ENCODE measurements at places on chromosomes 4 and X.
A peak's percentile ranks its signal among the peaks of the same experiment; 100 is the strongest.

GRCh38 chr4:149835280-149835679 lies 19.6 kb upstream of the IQCM start:
- no peak for DNase-seq

DNA sequence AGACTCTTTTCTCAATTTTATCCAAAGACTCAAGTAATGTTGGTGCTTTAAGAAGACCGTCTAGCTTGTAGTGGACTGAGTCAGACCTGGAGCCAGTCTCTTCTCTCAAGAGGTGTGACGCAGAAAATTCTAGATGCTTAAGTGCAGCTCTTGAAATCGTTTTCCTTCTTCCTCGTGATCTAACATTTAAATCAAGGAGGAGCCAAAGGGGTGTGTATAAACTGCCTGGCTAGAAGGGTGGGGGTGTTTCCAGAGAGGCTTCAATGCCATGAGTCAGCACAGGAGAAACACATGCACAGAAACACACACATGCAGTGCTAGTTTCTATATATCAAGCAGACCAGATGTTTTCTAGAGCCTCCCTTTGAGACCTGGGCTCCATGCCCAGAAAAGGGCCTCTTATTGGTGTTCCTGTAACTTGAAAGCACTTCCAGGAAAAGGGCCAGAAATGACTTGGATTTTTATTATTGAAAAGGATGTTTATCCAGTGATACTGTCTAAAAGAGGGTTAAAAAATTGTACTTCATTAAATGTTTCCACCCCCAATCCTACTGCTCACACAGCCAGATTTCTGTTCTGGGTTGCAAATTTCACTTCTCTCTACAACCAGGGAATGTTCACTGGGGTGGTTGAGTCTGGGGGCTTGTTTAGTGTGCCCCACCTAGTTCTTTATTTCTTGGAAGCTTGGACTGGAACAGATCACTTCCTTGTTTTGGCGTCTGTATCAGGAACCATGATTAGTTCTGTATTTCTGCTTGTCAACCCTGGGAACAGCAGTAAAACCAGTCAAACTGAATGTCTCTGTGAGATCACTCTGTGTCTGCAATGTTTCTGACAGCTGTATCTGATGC lies at the start of gene CLIC2:
Gene CLIC2 (minus strand): TSS at position 129 of the 851 bp plus-strand sequence. CDS start 187 bp downstream, outside the sequence.
- DNase-seq, result no peak

- DNase-seq, result no peak
Observed at GRCh38 chr4:159545556-159545955, 442.7 kb downstream of the RAPGEF2 start.

DNA sequence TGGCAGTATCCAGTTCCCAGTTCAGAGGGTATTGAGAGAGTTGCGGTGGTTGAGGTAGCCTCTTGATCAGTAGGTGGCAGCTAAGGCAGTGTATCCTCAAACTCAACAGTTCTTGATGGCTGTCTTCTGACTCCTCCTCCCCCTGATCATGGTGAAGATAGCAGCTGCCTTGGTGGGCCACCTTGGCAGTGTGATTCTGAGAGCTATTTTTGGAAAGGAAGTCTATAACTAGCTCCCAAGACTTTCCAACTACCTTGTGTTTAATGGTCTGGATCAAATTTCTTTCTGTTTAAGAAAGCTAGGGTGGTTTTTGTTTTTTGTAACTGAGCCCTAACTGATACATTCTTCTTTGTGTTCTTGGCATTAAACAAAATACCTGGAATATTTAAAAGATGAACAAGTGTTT lies 10.5 kb upstream of the TBC1D19 start:
- no peak for DNase-seq

DNA sequence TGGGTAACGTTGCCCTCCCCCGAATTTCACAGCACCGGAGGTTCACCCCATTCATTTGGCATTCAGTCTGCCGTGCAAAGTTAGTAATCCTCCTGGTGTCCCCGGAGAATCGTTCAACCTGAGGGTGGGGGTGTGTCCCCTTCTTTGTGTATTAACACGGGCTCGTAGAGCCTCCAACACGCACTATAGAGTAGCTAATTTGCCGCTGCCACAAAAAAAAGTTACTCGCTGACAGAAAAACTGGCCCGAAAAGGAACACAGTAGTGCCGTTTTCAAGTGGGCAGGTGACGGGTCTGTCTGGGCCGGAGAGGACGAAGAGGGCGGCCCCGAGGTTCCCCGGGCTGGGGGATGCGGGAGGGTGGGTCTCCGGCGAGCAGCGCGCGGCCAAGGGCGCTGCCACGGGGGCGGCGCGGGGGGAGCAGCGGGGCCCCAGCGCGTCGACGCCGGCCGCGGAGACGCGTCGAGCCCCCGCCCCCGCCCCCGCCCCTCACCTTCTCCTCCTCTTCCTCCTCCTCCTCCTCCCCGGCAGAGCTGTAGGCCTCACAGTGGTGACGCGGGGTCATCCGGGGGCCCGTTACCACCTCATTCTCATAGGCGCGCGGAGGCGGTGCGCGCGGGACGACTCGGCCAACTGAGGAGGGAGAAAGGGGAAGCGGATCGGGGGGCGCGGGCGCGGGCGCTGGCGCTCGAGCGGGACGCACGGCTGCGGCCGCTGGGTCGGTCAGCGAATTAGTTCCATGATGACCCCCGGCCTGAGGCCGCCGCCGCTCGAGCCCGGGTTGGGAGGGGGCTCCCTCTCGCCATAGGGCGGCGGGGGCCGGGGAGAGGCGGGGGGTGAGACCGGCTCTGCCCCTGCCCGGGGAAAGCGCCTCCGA lies 571 bp downstream of the CCNI start:
- peak; percentile 55 for DNase-seq

GRCh38 chr4:82718162-82718940 lies 80.2 kb downstream of the SCD5 start:
- DNase-seq, result no peak

DNA sequence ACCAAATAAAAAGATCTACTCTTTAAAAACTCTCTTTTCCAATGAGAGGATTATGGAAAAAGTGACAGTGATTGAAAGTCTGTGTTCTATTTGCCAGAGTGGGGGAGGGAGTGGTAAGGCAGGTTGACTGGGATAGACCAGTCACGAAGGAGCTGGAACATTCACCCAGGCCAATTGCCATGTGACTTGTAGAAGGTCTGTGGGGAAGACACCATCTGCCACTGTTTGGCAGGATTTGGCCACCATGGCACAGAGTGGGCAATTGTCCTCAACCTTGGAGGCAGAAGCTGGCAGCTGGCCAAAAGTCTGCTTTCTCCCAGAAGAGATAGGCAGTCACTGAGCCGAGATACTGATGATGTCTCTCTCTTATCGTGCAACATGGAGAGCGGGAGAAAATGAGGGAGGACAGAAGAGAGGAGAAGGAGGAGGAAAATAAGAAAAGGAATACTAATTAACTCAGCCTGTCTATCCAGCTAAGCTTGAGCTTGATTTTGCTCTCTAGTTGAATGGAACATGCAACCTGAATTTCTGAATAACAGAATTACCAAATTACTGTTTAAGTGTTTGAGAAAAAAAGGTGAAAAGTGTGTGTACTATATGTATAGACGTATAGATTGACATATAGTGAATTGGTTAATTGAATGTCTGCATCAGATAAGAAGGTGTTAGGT lies 267.1 kb downstream of the ARHGAP24 start:
- no peak for DNase-seq

- DNase-seq, result no peak
Observed at GRCh38 chr4:14465507-14465906, 536.8 kb upstream of the CPEB2 start.

GRCh38 chr4:96131186-96131585 lies 291.3 kb downstream of the PDHA2 start:
- no peak for DNase-seq

GRCh38 chrX:8586953-8587352 lies 122.3 kb downstream of the VCX3B start:
- DNase-seq, result no peak

DNA sequence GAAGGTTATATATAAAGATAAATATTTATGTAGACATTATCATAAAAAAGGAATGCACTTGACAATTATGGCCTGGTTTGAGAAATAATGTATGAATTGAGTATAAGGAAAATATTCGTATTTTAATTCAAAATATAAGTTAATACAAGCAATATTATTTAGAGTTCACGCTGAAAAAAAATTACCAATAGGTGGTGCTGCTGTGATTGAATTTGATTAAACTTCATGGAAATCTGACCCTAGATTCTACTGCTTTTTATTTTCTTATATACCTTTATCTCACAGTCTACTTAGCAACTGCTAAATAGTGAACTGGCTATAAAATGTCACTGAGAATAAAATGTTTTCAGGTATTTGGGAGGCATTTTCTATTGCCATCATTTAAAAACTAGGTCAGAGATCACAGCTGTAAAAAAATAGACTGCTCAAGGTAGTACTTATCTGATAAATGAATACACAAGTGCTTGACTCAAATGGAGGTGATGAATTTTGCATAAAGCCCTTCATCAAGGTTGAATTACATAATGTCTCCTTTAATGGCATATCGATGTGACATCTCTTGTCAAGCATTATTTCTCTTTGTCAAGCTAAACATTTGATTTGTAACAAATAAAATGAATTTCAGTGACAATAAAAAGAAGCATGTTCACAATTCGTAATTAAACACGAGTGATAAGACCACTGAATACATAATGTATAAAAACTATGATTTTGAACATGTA lies 1638.8 kb upstream of the PCDH7 start:
- no peak for DNase-seq

DNA sequence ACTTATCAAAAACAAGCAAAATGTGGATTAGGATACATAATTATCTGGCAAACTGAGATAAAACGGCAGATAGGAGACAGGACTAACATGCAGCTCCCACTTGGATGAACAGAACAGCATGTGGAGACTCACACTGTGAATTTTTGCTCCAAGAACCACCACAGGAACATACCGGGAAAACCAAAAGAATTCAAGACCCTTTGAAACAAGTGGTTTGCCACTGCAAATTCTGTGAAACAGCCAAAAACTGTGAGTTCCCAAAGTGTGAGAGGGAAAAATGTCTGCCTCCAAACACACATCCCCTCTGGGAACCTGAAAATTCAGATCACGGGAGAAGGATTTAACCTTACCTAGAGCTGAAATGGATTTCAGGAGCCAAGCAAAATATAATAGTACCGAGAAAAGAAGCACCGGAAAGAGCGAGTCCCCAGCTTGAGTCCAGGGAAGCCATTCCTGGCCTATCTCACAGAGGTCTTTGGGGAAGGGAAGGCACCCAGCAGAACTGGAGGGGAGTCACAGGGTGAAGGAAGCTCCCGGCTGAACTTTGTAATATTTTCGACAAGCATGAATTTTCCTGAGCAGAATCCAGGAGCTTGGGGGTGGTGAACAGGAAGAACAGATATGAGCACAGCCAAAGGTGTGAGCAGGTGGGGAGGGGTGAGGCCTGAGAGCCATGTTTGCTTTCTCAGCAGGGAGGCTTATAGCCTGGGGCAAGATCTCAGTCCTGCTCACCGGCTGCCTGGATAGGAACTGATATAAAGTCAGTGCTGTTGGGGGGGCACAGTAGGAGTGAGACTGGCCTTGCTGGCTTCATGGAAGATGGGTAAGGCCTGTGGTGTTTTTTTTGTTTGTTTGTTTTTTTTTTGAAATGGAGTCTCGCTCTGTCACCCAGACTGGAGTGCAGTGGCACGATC lies 23.9 kb downstream of the MANBA start:
- no peak for DNase-seq

DNA sequence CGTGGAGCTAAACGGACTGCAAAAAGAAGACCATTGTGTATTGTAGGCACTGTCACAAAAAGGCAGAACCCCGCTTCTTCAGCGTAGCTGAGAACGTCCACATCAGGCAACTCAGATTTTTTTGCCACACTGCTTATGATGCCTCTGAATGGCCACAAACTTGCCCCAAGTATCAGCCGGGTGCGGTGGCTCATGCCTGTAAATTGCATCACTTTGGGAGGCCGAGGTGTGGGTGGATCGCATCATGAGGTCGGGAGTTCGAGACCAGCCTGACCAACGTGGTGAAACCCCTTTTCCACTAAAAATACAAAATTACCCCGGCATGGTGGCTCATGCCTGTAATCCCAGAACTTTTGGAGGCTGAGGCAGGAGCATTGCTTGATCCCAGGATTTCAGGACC lies 14.9 kb upstream of the IL3RA start:
- no peak for DNase-seq

DNA sequence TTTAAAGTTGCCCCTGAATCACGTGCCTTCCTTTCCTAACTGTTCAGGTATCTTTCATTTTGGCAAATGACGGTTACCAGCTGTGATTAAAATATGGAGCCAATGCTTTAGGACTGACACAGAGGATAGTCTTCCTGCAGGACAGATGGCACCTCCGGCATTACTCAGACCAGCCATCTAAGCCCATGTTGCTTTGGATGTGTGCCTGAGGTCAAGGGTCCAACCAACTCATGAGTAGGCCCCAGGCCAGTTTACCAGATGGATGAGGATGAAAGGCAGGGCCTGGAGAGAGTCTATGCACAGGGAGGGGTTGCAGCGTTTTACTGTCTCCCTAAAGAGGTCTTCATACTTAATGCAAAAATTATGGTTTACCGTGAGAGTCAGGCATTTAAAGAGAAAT lies 174.0 kb upstream of the GATB start:
- no peak for DNase-seq

All from stimulated activated CD4-positive, alpha-beta T cell treated with anti-CD3 and anti-CD28 coated beads, Interleukin-15, amount 100 ng/mL, for 1 hour (primary cell).